ENCODE measurements at places on chromosomes 7 and 10.

GRCh38 chr7:101516851-101517250 lies 112.2 kb downstream of the MYL10 start:
- no peak for DNase-seq

GRCh38 chr10:45657033-45657926 lies 15.3 kb downstream of the ZFAND4 start:
- DNase-seq = no peak

DNA sequence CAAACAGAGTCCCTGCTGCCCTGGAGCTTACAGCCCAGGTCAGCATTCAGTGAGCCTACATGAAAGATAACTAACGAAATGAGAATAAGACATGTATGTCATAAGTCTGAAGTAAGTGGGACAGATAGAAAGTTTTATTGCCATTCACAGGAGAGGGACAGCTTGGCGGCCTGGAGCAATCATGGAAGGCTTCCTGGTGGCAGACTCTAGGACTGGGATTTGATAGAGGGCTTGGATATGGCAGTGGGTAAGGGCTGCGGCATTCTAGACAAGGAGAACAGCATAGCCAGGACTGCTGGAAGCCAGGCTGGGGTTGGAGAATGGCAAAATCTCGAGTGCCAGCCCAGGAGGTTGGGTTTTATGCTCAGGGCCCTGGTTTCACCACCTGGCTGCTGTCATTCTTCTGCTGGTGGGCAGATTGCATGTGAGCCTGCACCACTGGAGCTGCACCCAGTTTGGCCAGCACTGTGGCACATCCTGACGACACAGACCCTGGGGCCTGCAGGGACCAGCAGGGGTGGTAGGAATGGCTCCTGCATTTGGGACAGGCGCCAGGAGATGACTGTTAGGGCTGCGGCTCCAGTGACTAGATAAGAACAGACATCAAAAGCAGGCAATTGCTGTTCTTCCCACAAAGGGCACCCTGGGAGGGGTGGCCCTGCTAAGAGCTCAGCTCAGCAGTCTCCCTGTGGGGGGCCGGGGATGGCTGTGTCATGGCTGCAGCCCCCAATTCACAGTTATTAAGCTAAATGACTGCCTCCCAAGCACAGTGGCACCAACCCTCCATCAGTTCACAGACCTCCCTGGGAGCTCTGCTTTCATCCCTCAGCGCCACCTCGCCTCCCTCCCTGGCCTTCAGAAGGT lies 161.1 kb downstream of the RPS24 start:
- peak; percentile 84 for DNase-seq

GRCh38 chr7:143931739-143932138 lies 3.3 kb upstream of the OR2F2 start:
- DNase-seq = no peak

GRCh38 chr10:26138613-26139012 lies 78.0 kb upstream of the GAD2 start:
- DNase-seq = no peak
